Activated CD4-positive, alpha-beta T cell treated with anti-CD3 and anti-CD28 coated beads, Interleukin-2, Interleukin-6, amounts not matched to agents 100 ng/mL and 50 ng/mL, durations not matched to agents 16 hours and 8 hours (primary cell): ENCODE measurements at places on chromosomes 12 and 14.

GRCh38 chr14:89615421-89615820 is 198.4 kb upstream of the FOXN3 start:
- no peak for DNase-seq

DNA sequence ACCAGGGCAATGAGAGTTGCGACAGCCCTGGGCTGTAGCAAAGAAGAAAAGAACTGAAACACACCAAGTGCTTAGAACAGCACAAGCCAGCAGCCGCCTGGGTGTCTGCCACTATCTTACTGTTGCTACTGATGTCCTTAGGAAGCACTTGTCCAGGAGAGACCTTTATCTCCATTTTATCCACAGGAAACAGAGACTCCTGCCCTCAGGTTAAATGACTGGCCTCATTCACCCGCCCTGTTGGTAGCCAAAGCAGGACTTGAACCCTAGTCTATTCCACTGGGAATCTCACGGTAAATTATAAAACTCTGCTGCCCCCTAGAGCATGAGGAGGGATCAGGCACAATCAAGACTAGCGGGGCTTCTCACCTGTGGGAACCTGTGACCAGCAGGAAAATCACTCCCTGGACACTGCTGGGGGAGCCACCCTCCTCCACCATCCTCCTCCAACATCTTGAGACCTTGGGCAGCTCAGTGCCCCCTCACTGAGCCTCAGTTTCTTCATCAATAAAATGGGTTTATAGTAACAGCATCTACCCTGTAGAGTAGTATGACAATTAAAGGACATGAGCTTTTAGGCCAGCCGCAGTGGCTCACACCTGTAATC is 20.5 kb upstream of the TESC start:
- peak; percentile 59 for DNase-seq

- no peak for DNase-seq
Measured at GRCh38 chr14:65804439-65805112, 392.0 kb downstream of the FUT8 start.

DNA sequence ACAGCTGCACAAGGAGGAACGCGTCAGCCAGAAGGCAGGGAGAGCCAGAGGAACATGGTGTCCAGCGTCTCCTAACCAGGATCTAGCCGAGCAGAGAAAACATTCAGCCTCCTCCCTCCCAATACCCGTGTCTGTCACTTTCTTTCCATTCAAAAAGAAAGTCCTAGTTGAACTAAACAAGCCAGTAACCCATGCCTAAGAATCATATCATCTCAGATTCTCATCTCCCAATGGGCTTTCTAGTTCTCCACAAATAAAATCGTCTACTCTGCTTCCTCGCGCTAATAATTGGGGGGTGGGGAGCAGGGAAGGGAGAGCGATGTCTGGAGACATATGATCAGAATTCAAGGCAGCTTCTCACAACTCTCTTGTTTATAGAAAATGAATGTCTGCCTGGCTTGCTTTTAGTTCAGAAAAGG is 7.4 kb downstream of the NKX2-1 start:
- DNase-seq: no peak

- no peak for DNase-seq
Measured at GRCh38 chr12:125159702-125160101, 94.5 kb downstream of the AACS start.

GRCh38 chr12:76666290-76666835 is 97.6 kb upstream of the ZDHHC17 start:
- no peak for DNase-seq

DNA sequence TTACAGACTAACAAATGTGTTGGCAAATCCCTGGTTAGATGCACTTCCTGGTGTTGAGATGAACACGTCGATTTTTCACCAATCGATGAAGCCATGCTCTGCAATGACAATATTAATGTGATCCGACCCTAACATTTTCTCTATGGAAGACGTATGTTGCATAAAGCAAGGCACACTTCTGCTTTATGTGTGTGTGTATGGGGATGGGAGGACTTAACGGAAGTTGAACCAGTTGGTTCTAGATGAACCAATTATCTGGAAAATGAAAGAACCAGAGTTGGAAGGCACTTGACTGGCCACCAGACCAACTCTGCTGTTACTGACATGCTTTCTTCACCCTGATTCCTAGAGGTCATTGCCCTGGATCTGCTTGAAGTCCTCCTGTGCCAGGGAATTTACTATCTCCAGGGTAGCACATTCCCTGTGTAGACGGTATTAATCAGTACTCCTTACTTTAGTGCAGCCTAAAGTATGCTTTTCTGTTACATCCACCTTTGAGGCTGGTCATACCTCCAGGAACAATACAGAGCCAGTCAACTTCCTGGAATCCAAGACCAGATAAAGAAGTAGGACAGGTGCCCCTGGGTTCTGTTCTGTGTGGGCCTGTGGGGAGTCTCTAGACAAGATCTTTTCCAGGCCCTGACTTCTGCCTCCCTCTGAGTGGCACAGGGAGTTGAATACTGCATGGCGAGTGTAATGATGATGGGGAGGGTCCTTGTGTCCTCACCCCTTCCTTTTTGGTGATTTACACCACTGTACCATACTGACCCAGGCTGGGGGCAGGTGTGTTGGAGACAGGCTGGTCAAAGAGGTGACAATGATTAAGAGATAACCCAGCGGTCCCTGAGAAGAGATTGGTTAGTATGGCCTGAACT is 4.1 kb downstream of the SDR39U1 start:
- DNase-seq: no peak
